ENCODE measurements at places on chromosomes 11 and 22.

DNA sequence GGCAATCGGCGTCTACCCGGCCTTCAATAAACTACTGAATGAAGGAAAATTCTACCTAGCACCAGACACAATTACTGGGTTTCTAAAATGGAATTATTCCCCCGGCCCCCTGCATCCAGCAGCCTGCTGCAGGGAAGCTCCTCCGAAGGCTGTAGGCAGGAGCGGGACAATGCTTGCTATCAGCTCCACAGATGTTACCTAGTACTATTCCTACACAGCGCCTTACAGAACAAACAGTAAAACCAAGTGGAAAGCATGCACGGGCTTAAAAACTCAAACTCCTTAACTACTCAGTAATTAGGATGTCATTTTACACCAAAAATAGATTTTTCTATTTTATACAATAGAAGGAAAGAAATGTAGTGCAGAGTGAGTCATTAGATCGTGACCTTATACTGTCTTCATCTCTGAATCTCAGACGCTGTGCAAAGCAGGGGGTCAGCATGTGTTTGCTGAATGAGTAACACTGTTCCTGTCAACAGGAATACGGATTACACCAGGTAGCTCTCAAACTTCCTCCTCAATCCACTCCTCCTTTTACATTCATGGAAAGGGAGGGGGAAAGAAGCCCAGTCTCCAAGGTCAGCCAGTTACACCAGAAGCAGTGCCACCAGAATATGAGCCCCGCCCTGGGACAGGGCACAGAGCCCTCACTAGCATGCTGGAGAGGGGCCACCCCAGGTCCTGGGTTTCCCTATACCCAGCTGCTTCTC lies 74.9 kb downstream of the PACSIN2 start:
- peak; percentile 53 for DNase-seq

- no peak for DNase-seq
These were observed 14.5 kb downstream of the DGCR2 start for GRCh38 chr22:19107730-19108074.

DNA sequence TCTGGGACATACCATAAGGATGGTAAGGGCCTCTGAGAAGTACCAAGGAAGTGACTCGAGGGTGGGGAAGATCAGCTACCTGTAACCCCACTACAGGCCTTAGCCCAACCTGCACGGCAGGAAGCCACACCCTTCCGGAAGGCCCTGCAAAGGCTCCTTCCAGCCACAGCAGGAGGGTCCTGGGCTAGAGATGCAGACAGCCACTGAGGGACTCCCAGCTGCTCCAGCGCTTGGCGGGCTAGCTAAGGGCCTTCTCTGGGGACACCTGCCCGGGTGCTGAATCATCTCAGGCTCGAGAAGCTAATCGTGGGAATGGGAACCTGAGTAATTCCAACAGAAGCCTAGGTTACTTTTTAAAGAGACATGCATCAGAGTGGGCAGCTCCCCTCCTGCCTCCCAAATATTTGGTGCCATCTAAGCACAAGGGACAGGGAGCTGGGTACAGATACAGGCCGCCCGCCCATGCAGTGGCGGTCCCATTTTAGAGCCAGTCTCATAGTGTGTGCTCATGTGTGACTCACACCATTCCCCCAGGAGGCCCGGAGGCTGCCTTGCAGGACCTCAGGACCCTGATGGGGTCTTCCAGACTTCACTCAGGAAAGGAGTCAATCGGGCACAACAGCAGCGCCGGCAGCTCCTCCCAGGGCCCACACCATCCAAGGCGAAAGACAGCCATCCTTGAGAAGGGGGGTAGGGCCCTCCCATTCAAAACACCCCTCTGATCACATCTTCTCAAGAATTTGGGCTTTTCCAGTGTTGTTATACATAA lies 8.0 kb downstream of the MYH9 start:
- DNase-seq = no peak

DNA sequence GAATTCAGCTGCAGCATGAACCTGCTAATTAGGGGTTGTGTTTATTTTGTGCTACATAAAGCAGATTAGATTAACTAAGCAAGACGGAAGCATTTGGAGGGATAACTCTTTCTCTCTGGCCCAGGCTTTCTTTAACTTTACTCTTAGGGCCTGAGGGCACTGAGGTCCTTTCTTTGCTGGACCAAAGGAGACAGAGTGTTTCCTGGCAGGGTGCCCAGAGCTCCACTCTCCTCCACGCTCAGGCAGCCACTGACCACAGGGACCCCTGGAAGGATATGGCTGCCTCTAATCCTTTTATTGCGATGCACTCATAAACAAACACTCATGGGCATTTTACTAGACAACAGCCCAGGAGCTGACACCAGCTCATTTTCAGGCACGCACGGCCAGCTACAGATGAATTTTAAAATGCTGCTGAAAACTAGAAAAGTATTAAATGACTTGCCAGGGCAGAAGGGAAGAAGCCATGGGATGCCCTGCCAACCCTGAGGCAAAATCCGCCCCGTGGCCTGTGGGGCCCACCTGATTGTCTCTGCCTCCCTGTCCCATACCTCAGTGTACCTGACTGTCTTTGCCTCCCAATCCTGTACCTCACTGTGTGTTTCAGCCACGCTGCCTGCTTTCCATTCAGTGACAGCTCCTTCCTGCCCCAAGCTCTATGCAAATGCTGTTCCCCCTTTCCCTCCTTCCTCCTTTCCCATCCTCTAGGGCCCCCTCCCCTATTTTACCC lies 192.6 kb upstream of the NAV2 start:
- DNase-seq = peak; percentile 44

DNA sequence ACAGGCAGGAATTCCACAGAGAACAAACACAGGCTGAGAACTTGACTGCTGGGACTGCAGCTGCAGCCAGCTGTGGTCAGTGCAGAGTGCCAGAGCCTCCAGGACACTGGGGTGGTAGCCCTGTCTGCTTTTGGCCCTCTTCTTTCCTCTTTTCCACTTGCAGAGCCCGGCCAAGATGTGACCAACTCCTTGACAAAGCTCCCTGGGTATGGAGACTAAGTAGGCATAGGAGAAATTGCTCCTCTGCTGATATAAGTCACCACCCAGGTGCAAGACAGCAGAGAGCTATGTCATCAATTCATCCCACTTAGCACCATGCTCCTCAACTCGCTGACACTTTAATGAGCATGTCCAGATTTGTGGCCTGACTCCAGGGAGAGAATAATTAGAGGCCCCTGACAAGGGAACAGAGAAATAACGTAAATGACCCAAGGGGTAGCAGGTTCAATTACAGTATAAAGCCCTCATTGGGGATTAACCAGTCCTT lies 369.4 kb upstream of the B3GAT1 start:
- no peak for DNase-seq

DNA sequence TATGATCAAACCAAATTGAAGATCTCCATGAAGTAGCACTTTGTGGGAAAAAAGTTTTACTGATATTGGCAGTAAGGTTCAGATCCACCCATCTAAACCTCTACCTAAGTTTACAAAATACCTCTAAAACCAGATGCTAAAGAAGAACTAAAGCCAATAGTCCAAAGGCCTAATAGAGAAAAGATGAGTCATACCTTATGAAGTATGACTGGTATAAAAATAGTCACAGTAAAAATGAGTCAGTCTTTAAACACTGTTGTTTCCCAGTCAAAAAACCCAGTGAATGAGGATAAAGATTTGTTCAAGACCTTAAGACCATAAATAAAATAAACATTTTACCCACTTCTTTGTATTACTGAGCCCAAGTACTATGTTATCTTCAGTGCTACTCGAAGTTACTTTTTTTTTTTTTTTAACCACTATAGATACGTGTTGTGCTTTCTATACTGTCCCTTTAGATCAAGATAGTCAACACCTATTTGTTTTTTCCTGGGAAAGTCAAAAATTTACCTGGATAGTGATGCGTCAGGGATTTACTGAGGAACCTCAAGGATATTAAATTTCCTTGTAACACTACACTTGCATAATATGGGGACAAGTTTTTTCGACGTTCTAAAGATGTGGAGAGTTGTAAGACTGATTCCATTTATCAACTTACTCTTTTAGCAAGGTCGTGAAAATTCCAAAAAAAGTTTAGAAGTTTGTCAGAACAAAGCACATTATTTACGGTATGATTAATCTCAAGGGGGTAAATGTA lies 87.3 kb downstream of the CCDC73 start:
- no peak for DNase-seq

- no peak for DNase-seq
These were observed 191.2 kb downstream of the ST3GAL4 start for GRCh38 chr11:126546694-126547093.

DNA sequence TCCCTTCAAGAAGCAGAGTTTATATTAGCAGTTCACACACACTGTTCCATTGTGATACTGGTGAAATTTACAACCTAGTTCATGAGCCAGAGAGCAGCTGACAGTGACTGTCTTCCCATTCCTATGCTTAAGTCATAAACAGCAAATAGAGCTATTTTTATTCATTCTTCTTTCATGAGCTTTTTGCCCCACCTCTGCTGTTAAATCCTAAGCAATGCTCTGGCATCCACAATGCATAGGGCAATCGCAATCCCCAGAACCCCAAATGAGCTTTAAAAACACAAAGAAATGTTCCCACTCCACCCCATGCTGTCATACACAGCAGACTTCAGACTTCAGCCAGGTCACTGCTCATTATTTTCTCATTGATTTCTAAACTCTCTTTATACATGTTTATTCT lies 307.5 kb downstream of the ETS1 start:
- DNase-seq = no peak

DNA sequence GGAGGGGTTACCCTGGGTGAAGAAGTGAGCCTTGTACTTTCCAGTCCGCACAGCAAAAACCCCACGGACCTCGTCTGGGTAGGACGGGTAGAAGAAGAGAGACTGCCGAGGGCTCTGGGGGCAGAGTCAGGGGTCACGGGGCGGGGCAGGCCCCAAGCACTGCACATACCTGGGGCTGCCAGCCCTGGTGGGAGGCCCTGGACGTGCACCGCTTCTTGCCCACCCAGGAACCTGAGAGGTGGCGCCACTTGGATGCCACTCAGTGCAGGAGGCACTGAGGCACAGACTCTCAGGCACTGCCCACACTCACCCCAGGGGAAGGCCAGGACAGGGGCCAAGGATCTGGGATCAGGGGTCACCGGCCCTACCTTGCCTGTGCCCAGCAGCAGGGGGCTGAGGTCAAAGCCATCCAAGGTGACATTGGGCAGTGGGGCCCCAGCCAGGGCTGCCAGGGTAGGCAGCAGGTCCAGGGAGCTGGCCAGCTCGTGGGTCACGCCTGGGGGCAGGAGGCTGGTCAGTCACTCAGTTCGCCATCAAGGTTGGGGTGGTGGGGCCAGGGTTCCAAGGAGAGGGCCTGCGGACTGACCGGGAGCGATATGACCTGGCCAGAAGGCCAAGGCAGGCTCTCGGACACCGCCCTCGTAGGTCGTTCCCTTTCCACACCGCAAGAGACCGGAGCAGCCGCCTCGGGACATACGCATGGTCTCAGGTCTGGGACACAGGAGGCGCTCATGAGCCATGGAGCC lies 2.2 kb downstream of the ARSA start:
- no peak for DNase-seq

DNA sequence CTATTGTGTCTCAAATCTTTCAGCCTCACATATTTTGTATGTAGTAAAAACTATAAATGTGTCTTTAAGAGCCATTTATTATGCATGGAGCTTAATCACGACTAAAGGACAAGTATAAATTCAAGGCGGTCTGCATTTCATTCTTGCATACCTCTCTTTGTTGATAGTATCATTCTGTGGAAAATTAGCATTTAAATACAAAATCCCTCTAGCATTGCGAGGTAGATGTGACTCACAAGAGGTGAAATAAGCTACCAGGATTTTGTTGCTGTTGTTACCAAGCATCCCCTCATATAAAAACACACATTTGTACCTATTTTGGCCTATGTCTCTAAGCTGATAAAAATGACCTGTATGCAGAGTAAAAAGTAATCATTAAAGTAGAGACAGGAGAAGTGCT lies 537.4 kb upstream of the LUZP2 start:
- no peak for DNase-seq

DNA sequence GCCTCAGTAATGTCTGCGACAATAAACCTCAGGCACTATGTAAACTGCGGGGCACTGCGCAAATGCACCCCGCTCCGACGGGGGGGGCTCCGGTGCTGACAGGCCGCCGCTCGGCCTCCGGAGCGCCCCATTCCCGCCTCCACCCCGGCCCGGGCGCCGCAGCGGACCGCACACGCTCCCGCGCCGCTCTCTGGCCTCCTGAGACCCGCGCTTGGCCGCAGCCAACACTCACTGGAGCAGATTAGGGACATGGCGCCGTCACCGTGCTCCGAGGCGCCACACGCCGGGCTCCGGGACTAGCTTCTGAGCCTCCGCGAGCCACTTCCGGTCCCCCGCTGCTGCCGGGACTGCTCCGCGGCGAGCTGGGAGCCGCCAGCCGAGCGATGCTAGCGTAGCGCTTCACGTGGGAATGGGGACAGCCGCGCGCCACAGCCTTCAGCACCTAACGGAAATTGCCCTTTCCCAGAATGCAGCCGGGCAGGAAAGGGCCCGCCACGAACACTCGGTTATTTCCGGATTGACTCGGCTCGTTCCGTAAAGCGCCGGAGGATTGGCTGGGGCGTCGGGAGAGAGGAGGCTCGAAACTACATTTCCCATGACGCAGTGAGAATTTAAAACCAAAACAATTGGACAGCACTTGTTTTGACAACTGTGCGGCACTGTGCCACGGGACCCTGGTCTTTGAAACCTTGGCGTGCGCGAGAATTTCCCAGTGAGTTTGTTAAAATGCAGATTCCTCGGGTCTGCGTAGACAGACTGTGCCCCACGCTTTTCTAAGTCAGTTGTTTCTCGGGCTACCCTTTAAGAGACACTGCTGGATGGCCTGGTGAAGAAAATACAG lies at the start of gene PRPF19:
PRPF19 (minus strand) TSS at position 454 of the 841 bp plus-strand sequence; CDS start at position 251, 203 bp downstream.
- DNase-seq = peak; percentile 98

DNA sequence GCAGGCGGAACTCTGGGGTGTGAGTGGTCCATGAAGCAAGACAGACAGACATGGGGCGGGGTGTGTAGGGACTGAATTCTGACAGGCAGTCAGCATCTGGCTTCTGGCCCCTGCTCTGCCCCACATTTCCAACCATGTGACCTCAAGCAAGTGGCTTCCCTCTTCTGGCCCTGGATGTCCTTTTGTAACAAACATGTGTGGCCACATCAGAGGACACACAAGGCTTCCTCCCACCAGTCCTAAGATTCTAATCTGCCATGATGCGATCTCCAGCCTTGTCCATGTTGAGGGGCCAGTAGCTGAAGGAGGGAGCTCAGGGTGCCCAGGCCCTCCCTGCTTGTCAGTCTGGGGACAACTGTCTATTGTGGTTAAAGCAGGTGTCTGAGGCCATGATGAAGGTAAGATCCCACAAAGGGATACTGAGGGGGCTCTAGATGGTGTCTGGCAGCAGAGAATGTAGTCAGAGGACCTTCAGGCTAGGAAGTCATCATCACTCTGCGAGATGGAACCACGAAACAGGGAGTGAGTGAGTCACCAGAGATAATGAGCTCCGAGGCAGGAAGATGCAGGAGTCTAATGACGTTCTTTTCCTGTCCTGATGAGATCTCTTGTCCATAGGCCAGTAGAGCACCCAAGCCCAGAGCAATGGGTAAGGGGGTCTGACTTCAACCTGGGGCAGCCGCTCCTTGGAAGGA lies 27.4 kb downstream of the DRD2 start:
- DNase-seq = no peak

DNA sequence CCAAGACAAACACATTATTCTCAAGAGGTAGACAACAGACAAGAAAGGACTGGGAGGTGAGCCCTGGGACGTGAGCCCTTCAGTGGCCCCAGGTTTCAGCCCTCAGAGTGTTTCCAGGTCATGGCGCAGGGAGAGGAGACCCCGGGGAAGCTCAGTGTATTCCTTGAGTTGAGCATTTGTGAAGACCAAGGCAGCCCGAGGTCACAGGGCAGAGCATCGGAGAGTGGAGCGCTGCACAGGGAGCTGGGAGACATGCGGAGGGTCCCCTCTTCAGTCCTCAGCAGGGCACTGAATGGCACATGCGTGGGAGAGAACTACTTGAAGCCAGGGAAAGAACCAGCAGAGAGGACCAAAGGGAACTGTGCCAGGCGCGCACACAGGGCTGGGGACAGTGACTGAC lies 11.7 kb downstream of the KRTAP5-6 start:
- DNase-seq = no peak
